ENCODE measurements at places on chromosomes 3 and 15.

DNA sequence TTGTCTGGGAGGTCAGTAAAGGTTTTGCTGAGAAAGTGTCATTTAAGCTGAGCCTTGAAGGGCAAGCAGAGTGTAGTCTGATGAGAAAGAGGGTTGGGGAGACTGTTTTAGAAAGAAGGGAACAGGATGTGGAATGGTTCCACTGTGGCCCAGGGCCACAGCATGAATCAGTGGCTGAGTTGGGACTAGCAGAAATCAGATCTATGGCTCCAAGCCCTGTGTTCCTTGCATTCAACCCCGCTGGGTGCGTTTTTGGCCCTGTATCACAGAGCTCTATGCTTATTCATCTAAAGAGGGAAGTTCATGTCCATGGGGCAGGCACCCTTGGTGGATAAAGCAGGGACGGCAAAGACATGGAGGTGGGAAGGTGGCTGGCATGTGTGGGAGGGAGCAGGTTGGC, 151.3 kb downstream of the CACNA1D start:
- DNase-seq, result no peak

DNA sequence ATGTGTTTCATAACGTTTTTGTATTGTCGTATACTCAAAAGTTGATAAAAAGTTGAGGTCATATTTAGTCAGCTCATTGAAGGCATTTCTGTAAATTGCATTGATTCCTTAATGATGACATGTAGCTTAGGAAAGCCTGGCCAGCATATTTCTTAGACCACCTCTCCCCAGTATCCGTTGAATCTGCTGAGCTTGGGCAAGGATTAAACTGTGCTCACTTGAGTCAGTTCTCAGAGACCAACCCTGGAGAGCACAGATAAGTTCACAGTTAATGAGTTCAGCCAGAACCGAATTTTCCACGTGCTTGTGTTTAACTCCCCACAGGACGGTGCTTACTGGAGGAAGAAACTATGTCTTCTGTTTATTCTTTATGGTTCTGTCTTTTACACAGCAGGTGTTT, 132.7 kb downstream of the SLC25A26 start:
- no peak for DNase-seq

GRCh38 chr15:65529762-65530317, 423 bp upstream of the HACD3 start:
- DNase-seq, result no peak

GRCh38 chr3:105157067-105157765, 209.5 kb upstream of the ALCAM start:
- DNase-seq, result no peak

- DNase-seq, result no peak
These were observed 72.2 kb upstream of the CCNL1 start for GRCh38 chr3:157232141-157232540.

GRCh38 chr3:197298341-197298944, at the start of gene DLG1:
Gene DLG1, minus strand, starts transcription at chr3:197298612. Its CDS starts 1,408 bp downstream, at chr3:197297204.
- peak; percentile 81 for DNase-seq

GRCh38 chr3:101072300-101072699, 79.1 kb upstream of the ABI3BP start:
- DNase-seq, result no peak

GRCh38 chr3:111737706-111738086, 121.4 kb upstream of the PHLDB2 start:
- no peak for DNase-seq

GRCh38 chr15:63860155-63860554, 26.4 kb upstream of the HERC1 start:
- no peak for DNase-seq

- no peak for DNase-seq
These were observed 263.3 kb downstream of the ABHD5 start for GRCh38 chr3:43953814-43954692.

DNA sequence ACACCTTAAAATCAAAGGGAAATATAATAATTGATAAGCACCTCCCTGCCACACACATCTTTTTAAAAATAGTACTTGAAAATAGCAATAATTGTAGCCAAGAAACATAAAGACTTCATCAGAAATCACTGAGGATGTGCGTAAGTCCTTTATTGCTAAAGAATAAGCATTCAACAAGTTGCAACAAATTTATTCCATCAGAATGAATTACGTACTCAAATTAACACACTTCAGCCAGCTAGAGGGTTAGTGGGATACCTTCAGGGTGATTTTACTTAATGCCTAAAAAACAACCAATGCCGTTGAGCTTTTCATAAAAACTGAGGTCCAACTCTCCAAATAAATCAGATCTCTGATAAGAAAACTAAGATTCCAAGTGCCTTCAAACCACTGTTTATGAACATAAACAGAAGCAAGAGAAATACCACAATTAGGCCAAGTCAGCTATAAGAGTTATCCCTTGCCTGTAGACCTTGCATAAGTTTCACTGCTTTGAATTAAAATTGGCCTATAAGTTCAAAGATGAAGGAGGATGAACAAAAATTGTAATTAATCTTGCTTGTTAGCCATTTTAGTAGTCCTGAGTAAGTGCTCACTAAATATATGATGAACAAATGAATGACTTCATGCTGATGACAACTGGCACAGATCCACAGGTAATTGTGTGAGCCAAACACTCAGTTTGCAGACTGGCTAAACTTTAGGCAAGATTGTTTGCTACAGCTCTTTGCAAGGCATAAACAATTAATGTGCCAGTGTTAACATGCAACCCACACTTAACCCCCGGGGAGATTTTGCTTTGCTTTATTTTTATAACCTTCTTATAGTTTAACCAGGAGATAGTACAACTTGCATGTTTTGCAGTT, 375.1 kb upstream of the THBS1 start:
- DNase-seq, result no peak

DNA sequence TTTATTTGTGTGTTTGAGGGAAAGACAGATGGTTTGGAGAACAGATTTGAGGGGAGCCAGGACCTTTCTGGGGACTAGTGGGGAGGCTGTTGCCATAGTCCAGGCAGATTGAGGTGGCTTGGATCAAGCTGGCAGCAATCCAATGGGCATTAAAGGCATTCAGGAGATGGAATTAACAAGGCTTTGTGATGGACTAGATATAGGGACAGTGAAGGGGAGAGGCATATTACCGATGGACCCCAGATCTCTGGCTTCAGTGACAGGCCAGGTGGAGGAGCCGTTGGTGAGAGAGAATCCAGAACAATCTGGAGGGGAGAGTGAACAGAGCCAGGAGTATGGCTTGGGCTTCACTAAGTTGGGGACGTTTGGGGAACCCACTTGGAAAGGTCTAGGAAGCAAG, 124.8 kb downstream of the EEFSEC start:
- DNase-seq, result no peak

- no peak for DNase-seq
These were observed 39.2 kb upstream of the CSPG4 start for GRCh38 chr15:75751891-75752290.

DNA sequence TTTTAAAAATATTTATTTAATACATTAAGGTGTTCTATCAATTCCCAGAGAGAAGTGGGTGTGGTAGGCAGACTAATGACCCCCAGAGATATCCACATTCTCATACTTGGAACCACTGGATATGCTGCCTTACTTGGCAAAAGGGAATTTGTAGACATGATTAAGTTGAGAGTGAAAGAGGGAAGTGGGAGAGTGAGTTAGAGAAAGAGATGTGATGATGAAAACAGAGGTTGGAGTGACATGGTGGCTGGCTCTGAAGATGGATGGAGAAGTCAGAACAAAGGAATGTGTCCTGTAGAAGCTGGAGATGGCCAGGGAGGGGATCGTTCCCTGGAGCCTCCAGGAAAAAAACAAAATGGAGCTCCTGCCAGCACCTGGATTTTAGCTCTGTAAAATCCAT, 32.0 kb downstream of the TNFAIP8L3 start:
- DNase-seq, result no peak

DNA sequence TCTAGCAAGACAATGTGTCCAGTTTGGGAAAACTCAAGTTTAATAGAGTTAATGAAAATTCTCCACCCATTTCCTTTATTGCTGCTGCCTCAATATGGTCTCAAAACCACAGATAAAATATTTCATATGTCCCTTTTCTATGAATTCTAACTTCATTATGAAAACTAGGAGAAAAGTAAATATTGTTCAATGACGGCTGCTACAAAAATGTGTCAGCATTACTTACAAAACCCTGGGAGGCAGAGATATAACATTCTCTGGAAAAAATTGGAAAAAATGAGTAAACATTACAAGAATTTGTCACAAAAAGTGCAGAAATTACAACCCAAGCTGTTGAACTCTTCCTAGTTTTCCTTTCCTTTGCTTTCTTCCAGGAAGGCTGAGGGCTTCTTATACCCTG, 22.2 kb upstream of the FBN1 start:
- DNase-seq, result no peak

GRCh38 chr15:61910839-61911369, 149.3 kb downstream of the VPS13C start:
- DNase-seq, result no peak

- no peak for DNase-seq
These were observed 8.8 kb downstream of the TMEM40 start for GRCh38 chr3:12750223-12750622.

DNA sequence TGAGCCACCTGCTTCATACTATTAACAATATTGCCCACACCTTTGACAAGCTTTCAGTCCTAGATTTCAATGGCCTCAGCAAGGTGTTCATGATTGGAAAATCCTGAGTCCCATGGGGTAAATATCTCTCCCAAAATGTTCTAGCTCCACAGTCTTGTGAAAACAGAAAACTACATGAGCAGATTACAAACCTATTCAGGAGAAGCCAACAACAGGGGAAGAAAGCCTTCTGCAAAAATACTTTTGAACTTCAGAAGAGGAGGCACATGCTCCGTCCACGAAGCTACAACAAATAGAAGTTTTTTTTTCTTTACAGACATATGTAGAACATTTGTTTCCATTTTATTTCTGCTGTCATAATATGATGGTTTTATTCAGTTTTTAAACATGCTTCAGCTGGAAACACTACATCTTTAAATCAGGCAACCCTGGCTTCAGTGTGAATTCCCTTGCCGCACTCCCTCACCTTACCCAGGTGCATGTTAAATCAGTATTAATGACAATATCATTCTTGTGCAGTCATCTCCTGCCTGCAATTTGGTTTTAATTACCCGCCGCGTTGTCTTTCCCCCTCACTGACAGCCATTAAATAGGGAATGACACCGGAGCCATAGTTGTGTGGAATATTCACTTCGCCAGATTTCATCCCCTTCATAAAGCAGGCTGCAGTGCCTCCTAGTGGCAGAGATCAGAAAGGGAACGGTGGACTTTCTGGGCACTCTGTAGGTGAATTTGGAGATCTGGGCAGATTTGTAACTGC, 725.5 kb upstream of the ARRDC4 start:
- DNase-seq, result peak; percentile 83

- DNase-seq, result no peak
These were observed 653 bp upstream of the WDR6 start for GRCh38 chr3:49006408-49007067.

- no peak for DNase-seq
These were observed 16.2 kb downstream of the MB21D2 start for GRCh38 chr3:192901435-192901834.

DNA sequence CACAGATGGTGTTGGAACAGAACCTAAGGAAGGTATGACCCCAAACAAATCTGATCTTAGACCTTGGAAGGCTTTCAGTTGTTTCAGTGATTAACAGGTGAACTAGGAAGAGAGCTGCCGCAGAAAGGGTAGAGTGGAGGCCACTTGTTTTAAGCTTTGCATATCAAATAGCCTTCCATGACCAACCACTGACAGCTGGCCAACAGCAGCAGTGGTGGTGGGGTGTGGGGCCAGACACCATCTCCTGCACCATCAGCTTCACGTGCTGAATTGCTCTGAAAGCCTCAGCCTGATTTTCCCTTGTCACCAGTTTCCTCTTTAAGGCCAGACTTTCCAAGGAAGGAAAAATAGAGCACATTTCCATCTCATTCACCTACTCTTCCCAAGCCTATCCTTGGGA, 16.6 kb upstream of the OSBPL11 start:
- DNase-seq, result no peak

GRCh38 chr15:25403771-25404170, 35.1 kb downstream of the UBE3A start:
- DNase-seq, result no peak

GRCh38 chr3:54273791-54274190, 151.4 kb downstream of the CACNA2D3 start:
- no peak for DNase-seq

DNA sequence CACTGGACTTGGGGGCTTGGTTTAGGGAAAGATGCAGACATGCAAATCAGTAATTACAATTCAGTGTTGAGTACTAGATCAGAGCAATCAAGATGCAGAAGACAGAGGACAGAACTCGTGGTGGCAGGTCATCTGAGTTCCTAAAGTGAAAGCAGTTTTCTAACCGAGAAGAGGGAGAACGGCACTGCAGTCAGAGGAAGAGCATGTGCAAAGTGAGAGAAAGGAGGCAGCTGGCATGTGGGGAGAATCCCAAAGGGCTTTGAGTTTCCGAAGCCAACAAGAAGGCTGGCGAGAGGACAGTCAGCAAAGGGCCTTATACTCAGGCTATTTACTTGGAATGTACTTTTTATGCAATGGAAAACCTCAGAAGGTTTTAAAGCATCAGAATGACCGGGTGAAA, 87.0 kb downstream of the ANP32A start:
- DNase-seq, result no peak

- no peak for DNase-seq
These were observed 108.3 kb downstream of the P3H2 start for GRCh38 chr3:190012314-190012782.

DNA sequence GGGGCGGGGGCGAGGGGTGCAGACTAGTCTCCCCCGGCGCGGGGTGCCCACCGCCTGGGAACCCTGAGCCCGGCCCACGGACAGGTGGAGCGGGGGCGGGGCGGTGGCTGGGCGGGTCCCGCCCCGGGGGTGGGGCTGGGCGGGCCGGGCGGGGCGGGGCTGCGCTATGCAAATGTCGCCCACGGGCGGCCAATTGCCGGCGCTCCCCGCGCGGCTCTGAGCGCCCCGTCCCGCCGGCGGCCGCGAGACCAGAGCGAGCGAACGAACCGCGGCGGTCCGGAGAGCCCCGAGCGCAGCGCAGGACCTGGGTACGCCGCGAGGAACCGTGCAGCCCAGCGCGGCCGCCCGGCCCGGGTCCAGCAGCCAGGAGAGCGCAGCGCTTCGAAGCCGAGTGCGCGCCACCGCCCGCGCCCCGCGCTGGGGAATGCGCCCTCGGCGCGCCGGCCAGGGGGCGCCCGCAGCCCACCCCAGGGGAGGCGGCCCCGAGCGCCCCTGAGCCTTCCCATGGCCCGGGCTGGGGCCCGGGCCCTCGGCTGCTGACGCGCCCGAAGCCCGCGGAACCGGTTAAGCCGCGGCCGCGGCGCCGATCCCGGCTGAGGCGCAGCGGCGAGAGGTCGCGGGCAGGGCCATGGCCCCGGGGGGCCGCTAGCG, at the start of gene SEMA3F:
SEMA3F (plus strand) TSS at position 485 of the 651 bp plus-strand sequence. CDS start 4,299 bp downstream, outside the sequence.
- DNase-seq, result no peak

DNA sequence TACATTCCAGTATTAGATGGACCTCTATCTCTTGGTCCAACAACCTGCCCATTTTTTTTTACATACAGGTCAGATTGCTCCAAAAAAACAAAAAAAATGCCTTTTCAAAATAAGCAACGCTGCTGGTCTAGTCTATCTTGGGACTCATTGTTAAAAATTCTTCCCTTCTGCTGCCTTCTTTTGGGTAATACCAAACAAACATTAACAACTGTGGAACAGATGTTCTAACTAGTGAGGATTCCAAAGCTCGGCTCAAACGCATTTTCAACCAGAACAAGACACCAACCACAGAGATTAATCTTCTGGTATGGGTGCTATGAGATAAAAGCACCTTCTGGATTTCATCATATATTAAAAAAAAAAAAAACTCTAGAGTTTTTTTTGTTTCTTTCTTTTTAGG, 24.7 kb downstream of the ARHGAP31 start:
- DNase-seq, result no peak

- DNase-seq, result no peak
These were observed 495.2 kb upstream of the TBL1XR1 start for GRCh38 chr3:177692304-177692975.

- peak; percentile 37 for DNase-seq
These were observed 136.0 kb upstream of the CFAP20DC start for GRCh38 chr3:59185591-59186369.
